RPMI8226 (cell line): ENCODE measurements at places on chromosomes 6 and 20.
A peak's percentile ranks its signal among the peaks of the same experiment; 100 is the strongest.

GRCh38 chr6:21608601-21609000, 15.1 kb downstream of the SOX4 start:
- DNase-seq: no peak

- DNase-seq: no peak
These were observed 60.4 kb downstream of the SULF2 start for GRCh38 chr20:47724910-47725247.

DNA sequence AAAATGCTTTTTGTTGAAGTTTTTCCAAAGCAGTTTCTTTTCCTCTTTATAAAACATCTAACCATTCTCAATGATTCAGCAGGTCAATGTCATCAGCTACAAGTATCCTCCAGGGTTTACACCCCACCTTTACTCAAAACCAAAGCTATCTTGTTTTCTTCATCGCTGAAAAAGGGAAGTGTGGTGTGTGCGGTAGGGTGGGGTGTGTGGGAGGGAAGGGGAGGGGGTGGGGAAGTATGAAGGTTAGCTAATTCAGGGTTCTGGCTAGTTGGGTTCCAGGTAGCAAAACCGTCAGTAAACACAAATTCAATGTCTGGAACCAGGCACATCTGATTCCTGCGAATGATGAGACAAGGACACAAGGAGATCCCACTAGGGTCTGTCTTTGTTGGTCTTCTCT, 189.6 kb downstream of the GJA10 start:
- no peak for DNase-seq

DNA sequence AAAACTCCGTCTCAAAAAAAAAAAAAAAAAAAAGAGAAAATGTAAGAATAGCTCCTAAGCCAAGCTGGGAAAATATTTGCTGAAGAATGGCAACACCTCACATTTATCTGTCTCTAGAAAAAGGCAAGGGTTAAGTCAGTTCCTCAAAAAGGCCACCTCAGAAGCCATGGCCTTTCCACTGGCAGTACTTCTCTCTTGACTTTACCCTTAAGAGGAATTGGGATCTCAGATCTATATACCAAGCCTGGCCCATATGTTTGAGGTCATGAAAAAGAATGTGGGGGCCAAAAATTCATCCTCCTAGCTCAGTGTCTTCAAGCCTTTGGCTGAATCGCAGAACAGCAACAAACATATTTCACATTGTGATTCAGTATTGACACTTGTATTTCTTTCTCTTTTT, 10.9 kb upstream of the NCOA3 start:
- DNase-seq: peak; percentile 22

DNA sequence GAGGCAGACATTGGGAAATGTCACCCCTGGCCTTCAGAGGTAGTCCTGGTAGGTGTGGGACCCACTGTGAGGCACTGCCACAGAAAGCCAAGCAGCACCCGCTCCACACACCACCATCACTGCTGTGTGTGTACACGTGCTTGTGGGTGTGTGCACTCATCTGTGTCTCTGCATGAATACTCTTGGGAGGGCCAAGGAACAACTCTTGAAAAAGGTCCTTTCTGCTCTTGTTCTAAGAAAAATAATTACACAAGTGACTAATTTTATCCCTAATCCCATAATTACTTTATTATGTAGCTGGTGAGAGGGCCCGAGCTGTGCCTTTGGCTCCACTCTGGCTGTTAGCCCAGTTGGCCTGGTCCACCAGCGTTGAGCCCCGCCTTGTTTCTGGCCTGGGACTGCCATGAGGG, 21.7 kb upstream of the EPB41L1 start:
- no peak for DNase-seq

GRCh38 chr20:3406481-3407039, 909 bp downstream of the DNAAF9 start:
- no peak for DNase-seq

DNA sequence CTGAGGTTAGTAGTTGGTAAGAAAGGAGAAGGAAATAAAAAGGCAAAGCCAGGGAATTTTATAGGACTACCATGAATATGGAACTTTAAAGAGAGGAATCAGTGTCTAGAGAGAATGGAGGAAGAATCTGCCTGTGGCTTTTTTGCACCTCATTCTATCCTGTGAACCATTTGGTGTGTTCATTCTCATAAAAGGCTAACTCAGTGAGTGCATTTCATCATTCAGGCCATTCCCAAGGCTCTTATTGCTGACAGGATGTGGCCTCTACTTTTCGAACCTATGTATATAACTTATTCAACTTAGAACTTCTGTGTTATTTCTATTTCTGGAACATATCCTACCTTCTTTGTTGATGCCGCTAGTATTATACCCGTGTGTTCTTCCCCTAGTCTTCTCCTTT, 27.1 kb downstream of the HSF2 start:
- DNase-seq: no peak

- no peak for DNase-seq
These were observed 418.7 kb downstream of the CBLN4 start for GRCh38 chr20:55586610-55587009.

DNA sequence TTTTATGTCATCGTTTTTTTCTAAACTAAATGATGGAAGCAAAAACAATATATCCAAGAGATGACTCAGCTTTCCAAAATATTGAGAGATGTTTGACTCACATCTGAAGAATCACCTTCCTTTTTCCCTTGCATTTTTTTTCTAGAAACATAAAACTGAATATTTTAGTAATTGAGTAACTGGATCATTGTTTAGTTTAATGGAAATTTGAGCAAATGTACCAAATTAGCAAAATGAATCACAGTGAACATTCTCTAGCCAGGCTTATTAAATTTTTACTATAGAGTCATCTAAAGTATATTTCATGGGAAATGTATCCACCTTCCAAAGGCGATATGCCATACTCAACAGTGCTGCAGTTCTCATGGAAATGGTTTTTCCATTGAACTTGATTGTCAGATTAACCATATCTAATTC, 145.5 kb downstream of the TENT5A start:
- no peak for DNase-seq

- DNase-seq: no peak
These were observed 31.0 kb upstream of the GSTA5 start for GRCh38 chr6:52871621-52872020.

DNA sequence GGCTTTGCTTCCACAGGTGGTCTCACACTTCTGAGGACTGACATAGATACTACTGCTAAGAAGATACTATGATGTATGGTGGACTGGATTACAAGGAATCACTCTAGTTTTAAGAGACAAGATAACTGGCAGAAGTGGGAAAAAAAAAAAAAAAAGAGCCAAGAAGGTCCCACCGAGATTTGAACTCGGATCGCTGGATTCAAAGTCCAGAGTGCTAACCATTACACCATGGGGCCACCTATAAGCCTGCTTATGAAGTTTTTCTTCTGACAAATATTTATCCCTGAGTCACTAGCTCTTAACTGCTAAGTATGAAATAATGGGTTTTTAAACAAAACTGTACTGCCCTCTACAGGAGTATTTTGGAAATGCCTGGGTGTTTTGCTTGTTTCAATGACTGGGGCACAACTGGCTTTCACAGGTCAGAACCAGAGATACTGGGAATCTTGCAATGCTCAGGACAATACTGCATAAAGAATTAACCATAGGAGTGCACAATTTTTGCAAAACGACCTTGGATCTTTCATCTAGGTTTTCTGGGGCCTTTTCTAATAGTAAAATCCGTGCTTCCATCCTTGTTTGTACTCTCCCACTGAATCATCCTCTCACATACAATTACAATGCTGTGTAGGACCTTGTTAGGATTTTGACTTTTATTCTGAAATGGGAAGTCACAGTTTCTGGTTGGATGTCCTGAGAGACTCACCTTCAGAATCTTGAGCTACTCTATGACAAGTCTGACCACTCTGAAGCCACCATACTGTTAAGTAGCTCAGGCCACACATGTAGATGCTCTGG, 116.3 kb downstream of the OR2B2 start:
- peak; percentile 95 for DNase-seq

DNA sequence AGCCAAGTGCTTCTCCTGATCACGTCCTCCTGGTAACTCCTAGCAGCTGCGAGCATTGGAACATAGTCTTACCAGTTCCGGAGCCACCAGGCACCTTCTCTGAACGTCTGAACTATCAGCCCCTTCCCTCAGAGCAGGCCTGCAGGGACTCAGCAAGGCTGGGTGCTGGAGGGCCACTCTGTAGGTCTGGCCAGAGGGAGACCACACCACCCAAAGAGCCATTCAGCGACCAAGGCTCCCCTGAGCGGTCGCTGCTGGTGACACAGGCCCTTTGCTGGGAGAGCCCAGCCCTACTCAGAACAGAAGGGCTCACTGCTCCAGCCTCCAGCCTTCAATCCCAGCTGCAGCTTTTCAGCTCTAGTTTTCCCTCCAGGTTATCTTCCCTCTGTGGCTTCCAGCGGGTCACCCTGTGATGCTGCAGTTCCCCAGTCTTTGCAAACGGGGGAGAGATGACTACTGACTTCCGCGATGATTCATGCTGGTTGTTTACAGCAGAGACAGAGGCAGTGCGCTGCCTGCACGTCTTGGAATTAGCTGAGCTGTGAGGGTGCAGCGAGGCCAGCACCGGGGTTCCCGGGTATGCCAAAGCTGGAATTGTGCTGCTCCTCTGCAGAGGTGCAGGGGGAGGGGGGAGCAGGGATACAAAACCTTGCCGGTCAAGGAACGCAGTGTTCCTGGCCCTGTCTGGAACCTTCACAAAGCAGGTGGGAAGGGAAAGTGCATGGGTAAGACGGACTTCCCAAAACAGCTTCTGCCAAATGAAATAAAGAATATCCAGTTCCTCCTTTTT, 161.4 kb downstream of the LY86 start:
- DNase-seq: peak; percentile 30

DNA sequence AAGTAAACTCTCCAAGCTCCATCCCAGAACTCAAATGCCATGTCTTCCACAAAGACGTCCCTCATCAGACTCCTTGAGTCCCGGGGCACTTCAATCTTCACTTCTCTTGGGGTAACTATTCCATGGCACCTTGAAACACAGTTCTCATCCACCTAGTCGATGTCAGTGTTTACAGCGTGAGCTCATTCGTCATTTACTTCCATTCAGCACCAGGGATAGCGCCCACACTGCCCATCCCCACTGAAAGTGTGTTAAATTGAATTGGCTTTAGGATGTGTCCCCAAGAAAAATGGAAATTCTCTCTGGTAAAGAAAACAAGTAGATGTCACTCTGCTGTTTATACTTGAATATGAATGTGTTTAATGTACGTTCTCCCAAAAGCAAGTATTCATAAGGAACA, 31.3 kb downstream of the KCNK15 start:
- DNase-seq: peak; percentile 57

DNA sequence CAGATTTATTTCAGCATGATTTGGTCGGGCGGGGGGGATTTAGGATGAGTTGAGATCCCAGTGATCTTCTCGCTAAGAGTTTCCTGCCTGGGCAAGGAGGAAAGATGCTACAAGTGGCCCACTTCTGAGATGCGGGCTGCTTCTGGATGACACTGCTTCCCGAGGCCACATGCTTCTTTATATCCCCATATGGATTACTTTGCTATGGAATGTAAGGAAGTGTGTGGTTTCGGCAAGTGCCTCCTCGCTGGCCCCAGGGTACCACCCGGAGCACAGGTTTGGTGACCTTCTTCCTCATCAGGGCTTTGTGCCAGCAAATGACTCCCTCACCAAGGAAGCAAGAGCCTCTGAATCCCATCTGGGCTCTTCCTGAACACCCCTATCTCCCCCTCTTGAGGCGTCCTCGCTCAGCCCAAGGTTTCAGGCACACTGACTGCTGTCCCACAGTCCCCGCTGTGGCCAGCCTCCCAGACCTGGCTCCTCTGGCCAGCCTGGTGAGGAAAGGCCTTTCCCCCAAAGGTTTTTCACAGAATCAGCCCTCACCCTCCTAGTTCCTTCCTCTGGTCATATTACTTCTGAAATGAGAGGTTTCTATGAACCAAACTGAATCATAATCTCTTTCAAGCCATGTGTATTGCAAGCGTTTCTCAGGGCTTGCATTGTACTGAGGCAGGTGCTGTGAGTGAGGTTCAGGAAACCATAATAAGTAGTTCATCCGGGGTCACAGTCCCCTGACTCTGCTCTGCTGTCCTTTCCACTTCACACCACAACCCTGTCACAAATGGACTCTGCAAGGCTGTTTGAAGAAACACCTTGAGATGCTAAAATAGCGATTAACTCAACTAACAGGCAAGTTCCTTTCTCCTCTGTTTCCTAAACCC, 41.7 kb upstream of the IL17A start:
- no peak for DNase-seq

DNA sequence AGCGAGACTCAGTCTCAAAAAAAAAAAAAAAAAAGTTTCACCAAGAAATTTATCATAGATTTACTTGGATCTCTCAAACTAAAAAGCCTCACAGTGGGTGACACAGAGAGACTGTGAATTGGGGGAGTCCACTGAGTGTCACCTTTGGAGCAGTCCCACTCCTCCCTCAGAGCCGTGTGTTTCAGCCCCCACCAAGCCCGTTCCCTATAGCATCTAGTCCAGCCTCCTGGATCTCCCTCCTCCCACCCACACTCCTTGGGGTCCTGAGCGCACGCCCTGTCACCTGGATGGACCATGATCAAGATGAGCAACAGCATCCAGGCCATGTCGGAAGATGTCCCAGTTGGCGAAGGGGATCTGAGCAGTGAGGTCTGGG, 422 bp downstream of the NCR3 start:
- DNase-seq: no peak

DNA sequence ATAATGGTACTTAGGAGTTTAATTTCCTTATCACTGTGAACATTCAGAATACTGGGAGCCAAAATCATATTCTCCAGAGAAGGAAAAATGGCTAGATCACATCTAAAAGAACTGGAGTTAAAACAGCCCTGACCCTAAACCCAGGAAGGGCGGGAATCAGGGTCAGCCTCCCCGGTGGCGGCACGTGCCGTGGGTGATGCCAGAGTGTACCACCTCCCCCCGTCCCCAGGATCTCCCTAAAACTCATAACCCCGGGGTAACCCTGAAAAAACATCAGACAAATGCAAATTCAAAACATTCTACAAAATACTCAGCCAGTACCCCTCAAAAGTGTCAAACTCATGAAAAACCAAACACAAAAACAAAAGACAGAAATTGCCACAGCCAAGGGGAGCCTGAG, 148.3 kb downstream of the DLL1 start:
- DNase-seq: no peak

- no peak for DNase-seq
These were observed 28.3 kb upstream of the CD83 start for GRCh38 chr6:14089224-14089623.

- DNase-seq: no peak
These were observed 14.3 kb upstream of the MAP1LC3A start for GRCh38 chr20:34544109-34544796.

DNA sequence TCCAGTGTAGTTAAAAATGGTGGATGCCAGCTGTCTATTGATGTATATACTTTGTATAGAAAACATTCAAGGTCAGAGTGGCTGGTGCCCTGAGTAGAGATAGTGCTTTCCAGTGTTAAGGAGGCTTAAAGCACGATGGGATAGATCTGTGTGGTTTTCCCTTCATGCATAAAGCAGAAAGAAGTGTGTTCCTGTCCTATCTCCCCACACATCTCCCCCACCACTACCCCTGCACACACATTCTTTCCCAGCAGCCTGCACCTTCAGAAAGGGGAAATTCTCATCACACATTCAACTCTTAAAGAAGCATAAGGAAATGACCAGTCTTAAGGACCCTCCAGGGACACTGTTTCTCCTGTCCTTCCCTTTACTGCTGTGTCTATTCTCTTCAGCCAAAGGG, 221.7 kb upstream of the TAB2 start:
- no peak for DNase-seq
